Fibroblast of skin of right quadriceps (primary cell): ENCODE measurements at places on chromosomes 2 and 18.

DNA sequence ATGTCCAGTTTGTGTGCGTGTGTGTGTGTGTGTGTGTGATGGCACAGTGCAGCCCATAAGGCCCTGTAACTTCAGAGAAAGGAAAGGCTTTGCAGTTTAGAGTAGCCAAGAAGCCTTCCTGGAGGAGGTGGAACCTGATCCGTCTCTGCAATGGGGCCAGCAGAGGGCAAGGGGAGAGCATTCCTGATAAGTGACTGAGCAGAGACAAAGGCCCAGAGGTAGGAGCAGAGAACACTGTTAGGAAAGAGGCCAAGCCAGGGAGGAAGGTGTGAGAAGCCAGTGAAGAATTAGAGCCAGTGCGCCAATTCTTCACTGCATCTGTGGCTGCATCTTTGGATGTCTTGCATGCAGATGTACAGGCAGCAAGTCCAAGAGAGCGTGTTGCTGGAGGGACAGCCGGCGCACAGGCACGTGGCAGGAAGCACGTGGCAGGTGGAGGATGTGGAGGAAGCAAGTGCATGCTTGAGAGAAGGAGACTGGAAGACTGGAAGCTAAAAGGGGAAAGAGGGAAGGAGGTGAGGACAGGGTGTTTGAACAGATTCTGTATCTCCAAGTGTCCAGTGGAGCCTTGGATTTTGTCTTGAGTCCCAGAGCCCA lies 196.3 kb downstream of the CTIF start:
- peak; percentile 59 for DNase-seq

GRCh38 chr18:9531791-9532410 lies 56.6 kb downstream of the RALBP1 start:
- DNase-seq = peak; percentile 42

- no peak for DNase-seq
Measured at GRCh38 chr18:26004832-26005231, 85.6 kb downstream of the SS18 start.

GRCh38 chr2:63893163-63893562 lies 51.5 kb downstream of the UGP2 start:
- no peak for DNase-seq

DNA sequence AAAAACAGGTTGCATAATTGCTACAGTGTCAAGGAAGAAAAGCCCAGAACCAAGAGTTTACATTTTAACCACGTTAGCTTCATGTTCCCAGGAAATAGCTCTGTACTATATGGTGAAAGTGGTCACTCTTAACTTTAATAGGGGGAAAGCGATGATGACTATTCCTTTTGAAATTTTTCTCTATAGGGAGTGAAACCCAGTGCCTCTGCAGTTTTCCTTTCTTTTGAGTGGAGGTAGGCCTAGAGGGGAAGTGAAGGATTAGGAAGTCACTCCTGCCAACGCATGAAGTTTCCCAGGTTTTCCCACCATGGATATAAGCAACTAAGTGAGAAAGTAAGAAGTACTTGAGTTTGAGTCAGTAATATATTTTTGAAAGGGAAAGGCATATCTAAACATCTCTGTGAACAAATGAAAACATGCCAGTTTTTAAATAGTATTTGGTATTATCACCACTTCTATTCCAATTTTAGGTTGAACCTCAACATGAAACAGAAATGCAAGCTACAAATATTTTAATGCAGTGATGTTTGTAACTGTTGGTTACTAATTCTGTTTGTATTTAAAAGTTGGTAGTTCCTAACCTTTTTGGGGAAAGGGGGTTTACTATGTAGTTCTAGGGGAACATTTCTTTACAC lies 91.9 kb downstream of the VRK2 start:
- peak; percentile 53 for DNase-seq

DNA sequence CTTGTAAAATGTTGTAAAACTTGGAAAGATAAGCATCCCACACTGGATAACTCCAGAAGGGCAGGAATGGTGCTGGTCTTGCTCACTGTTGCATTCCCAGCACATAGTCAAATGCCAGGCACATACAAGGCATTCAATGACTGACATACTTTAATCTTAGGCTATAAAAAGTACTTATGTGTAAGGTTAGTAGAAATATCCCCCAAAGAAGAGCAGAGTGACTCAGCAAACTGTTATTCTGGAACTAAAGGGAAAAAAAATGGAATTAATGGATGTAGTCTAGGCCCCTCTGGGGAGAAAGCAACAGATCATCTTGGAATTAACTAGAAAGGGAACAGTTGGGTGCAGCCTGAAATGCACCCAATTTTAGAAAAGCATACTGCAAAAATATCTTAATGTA lies 9.0 kb downstream of the ZBTB14 start:
- DNase-seq = peak; percentile 4

GRCh38 chr2:105403783-105404698 lies 5.2 kb upstream of the FHL2 start:
- peak; percentile 92 for DNase-seq

GRCh38 chr2:217739741-217740140 lies 263.1 kb downstream of the TNS1 start:
- no peak for DNase-seq

- DNase-seq = no peak
Measured at GRCh38 chr2:209230560-209230959, 193.3 kb upstream of the MAP2 start.

DNA sequence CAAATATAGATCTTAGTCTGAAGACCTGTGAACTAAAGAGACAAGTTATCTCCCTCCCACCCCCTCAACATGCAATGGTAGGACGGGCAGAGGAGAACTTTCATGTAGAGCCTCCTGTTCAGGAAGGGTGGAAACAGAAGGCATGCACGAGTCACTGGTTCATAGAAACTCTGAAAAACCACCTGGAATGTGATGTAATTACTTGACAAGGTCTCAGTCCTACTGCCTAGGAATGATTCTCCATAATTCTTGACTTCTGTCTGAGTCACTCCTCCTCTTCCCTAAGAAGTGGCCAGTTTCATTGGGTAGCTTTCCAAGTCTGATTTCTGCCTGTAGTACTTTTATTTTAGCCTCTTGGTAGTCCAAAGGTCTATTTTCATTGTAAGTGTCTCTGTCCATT lies 277.3 kb downstream of the PTPRM start:
- DNase-seq = peak; percentile 31

GRCh38 chr2:240995041-240996021 lies 3.1 kb upstream of the SNED1 start:
- no peak for DNase-seq

GRCh38 chr2:169659320-169659719 lies 34.9 kb downstream of the CFAP210 start:
- DNase-seq = no peak

DNA sequence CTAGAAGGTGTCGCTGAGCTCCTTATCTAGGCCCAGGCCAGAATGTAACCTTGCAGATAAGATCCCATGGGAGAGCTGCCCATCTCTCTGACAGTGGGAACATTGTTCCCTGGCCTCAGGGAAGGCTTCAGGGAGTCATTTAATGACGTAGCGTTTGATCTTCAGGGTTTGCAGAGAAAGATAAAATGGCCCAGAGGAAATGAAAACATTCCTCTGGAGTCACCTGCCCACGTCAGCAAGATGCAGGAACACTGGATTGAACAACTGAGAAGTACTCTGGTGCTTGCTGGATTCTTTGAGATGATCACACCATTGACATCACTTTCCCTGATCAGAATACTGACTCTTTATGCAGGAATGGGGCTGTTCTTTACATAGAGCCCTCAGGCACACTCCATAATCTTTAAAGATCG lies 51.6 kb downstream of the MAPK4 start:
- no peak for DNase-seq

DNA sequence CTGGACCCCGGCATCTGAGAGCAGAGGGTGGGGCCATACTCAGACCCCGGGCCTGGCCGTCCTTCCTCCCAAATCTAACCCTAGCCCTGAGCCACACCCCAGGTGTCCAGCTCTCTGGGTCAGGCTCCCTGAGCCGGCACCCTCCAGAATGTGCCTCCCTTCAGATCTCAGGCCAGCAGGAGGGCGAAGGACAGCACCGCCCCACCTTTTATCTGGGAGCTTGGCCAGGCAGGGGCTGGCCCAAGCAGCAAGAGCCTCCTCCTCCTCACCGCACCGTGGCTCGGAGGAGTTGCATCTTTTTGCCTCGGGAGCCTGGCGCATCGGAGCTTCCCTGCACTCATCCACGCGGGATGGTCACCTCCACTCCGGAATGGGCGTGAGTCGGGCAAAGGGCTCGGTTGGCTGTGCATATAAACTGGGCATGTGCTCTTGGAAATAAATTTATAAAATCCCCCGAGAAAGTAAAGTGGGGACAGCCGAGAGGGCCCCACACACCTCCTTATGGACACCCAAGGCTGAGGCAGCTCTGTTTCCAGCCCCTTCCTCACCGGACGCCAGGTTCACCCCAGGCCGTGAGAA lies 69.1 kb upstream of the CTDP1 start:
- no peak for DNase-seq

- DNase-seq = no peak
Measured at GRCh38 chr2:41828052-41828643, 219.7 kb upstream of the PKDCC start.

- no peak for DNase-seq
Measured at GRCh38 chr18:72283148-72283925, 260.8 kb downstream of the CBLN2 start.

DNA sequence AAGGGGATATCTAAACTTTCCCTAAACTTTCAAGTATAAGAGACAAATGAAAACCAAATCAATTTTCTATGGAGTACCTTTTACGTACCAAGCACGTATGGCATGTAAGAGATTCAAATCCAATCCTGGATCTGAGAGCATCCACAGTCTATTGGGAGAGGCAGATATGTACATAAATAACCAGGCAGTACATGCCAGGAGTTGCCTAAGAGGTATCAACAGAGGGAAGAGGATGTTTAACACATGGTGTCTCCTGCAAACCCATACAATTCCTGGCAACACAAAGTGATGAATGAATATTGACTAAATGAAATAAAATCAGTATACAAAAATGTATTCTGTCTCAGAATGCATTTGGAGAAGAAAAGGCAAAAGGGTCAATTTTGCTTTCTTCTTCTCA lies 116.6 kb downstream of the PIGN start:
- no peak for DNase-seq

- no peak for DNase-seq
Measured at GRCh38 chr2:134307334-134307733, 53.5 kb downstream of the MGAT5 start.

- no peak for DNase-seq
Measured at GRCh38 chr18:38884050-38884449, 1318.5 kb upstream of the CELF4 start.

DNA sequence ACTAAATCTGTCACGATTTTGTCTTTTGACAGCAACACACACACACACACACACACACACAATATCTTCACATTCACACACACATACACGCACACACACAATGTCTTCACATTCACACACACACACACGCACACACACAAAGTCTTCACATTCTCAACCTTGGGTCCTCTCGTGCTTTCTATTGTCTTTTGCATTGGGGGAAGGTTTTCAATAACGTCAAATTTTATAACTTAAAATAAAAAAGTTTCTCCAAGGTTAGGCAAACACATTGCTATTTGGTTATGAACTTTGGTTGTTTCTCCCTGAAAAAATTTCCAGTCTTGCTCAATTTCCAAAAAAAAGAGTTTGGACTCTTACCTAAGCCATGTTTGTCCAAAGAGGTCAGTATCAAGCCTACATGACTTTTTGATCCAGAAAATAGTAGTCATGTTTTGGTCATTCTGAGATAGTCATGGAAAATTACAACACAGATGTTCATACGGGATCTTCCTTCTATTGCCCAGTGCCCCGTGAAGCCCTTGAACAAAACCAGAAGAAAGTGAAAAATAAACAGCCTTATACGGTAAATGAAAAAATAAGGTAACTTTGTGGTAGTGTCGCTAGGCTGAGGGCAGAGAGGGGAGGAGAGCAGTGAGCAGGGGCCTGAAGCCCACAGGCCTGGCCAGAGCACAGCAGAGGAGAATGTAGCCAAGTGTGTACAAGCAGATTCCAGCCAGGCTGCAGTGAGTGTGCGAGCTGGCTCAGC lies 542.8 kb upstream of the ID2 start:
- DNase-seq = peak; percentile 30

DNA sequence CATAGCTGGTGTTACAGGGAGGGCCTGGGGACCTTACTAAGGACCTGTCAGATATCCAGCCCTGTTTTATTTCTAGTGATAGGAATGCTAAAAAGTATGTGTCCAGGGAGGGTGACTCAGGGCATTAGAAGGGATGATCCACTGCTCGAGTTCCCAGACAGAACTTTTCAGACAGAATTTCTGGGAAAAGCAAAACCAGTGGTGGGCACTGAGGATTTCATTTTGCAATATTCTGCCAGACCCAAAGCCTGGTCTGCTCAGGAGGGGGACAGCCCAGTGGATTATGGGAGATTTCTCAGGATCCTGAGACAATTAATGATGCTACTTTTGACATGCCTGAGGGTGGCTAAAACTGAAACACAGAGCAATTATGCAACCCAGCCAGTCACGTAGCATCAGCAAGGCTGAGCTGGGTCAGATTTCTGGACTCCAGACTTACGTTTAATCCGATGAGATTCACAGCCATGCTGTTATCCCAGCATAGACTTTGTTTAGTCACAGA lies 4.7 kb upstream of the KCNE4 start:
- peak; percentile 91 for DNase-seq

- no peak for DNase-seq
Measured at GRCh38 chr2:224180810-224181209, 141.7 kb upstream of the SERPINE2 start.

- DNase-seq = peak; percentile 5
Measured at GRCh38 chr2:240435948-240436682, 652 bp downstream of the GPC1 start.

DNA sequence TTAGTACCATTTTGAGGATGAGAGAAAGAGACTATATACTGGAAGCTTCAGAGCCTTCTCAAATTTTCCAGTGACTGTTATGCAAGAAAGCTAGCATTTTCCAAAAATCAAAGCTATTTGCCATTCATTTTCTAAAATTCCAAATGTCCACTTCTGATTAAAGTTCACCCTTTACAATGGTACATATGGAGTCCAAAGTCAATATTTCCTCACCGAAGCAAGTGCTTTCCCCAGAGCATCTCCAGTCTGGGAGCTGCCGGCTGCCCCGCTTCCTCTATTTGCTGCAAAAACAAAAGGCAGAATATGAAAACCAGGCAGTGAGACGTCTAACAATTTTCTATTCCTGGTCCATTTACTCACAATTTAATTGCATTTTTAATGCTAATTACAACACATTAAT lies 302.0 kb upstream of the CCDC68 start:
- DNase-seq = no peak

- peak; percentile 55 for DNase-seq
Measured at GRCh38 chr2:62783679-62784078, 78.2 kb downstream of the EHBP1 start.

GRCh38 chr2:134120733-134121630 lies 132.9 kb upstream of the MGAT5 start:
- DNase-seq = peak; percentile 65
